Panc1 (cell line): ENCODE measurements at places on chromosomes 1 and 21.
A peak's percentile ranks its signal among the peaks of the same experiment; 100 is the strongest.

- DNase-seq: no peak
Observed at GRCh38 chr1:232571523-232571922, 58.4 kb downstream of the SIPA1L2 start.

DNA sequence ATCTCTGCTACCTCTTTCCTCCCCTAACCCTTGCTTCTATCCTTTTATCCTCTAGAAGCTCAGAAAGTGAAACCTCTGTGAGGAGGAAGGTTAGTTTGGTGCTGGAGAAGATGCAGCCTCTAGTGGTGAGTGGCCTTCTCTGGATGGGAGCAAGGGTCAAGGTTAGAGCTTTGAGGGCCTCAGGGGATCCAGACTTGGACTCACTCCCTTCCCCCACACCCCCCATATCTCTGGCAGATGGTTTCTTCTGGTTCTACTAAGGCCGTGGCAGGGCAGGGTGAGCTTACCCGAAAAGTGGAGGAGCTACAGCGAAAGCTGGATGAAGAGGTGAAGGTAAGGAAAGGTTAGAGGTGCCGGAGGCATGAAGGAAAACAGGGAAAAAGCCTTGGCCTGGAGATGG, 9.2 kb downstream of the CGN start:
- DNase-seq: no peak

DNA sequence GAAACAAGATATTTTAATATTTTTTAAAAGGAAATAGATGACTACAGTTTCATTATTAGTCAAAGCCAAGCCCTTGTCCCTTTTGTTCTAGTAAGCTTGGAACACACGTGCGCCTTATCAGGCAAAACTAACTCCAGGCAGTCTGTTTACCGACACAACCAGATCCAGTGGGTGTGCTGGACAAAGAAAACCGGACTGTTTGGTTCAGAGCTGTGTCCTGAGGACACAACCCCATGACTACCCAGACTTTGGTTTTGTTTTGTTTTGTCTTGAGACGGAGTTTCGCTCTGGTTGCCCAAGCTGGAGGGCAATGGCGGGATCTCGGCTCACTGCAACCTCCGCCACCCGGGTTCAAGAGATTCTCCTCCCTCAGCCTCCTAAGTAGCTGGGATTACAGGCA, 13.9 kb upstream of the RHOU start:
- DNase-seq: no peak

GRCh38 chr1:31020007-31020790, 45.3 kb downstream of the PUM1 start:
- no peak for DNase-seq

DNA sequence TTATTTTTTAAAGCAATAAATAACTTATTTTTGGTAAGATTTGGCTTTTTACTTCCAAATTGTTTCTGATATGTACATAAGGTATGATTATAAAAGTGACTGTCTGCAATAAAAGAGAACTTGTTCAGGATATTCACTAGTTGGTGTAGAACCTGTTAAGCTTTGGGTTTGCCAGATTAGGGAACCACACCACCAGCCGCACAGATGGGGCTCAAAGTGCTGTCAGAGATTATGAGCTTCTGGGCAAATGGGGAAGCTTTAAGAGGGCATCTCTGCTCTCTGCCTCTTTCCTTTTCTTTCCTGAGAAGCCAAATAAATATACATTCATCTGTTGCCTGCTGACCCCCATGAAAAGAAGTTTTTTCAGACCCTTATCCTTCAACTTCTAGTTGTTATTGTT, 25.4 kb downstream of the IVNS1ABP start:
- no peak for DNase-seq

DNA sequence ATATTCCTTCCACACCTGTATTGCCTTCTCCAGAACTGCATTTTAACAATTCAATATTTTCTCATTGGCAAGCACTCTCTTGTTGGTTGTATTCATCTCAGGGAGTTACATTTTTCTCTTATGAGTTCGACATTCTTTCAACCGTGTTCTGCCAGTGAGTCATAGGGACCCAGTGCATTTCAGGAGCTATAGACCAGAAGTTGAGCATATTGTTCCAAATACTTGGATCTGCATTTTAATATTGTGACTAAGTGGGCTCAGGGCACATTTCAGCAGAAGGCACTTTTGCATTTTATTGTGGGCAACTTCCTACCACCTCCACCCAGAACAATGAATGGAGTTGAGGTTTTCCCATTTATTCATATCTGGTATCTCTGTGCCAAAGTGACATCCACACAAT, 132.8 kb downstream of the TNFSF18 start:
- DNase-seq: peak; percentile 85

- DNase-seq: no peak
Observed at GRCh38 chr1:231903586-231904081, 277.0 kb downstream of the DISC1 start.
